ENCODE measurements at places on chromosomes 3 and 15.

DNA sequence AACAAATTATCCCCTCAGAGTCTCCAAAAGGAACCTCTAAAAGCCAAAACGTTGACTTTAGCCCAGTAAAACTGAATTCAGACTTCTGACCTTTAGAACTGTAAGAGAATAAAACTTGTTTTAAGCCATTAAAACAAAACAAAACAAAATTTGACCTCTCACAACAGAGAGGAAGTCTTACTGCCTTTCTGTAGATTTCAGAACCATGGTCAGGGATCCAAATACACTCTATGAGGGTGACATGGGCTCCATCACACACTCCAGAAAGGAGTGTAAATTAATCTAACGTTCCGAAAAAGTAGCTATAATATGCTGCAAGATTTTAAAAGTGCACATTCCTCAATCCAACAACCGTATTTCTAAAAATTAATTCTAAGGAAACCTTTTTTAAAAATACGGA is 19.2 kb upstream of the RPL14 start:
- no peak for DNase-seq

DNA sequence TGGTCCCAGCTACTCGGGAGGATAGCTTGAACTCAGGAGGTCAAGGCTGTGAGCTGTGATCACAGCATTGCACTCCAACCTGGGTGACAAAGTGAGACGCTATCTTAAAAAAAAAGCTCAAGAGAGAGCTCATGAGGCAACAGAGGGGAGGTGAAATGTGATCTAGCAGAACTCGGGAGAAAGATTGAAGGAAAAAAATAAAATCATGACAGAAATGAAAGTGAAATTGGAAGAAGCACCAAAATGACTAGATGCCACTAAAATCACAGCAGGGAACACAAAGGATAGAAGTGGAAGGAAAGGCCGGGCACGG is 109.4 kb upstream of the BNIP2 start:
- DNase-seq: no peak

DNA sequence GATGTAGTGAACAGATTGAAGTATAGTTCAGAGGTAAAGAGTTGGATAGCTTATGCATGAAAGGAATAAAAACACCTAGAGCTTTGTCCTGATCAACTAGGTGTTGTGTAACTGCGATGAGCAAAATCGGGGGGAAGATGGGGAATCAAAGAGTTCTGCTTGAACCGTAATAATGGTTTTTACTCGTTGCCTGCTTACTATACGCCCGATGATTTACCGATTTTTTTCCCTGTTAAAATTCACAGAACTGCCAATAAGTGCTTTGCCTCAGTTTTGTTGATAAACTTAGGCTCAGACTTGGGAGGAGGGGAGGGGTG is 783 bp upstream of the DNAJB11 start:
- no peak for DNase-seq

DNA sequence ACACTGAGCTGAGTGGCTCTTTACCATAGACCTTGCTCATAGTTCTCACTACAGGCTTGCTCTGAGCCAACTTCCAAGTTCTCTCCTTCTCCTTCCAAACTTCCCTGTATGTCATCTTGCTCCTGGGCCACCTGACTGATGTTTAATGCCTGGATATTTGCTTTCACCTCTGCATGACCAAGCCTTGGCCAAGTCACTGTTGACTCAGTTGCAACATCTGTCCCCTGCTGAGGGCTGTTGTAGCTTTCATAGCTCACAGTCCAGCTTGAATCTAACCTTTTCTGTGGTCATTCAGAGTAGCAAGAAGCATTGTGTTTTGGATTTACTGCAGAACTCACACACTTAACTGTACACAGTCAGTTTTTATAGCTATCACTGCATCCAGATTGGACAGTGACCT is 171.8 kb upstream of the ROPN1 start:
- no peak for DNase-seq

All from left forelimb (tissue), 1 donor.